Dermis lymphatic vessel endothelial cell (primary cell): ENCODE measurements at places on chromosomes 5 and 9. TPM values are rescaled to one million over a fixed set of nuclear protein-coding genes. Genes with fewer than 3 reads are reported as not detected.

IL11RA gene
- total RNA-seq: 3.1 and 4.6 TPM in 2 replicates

DMRT3 gene
- not detected in 2 replicates for total RNA-seq

CATSPER3 gene
- total RNA-seq: under 0.01 and 0.17 TPM in 2 replicates

HTR1A gene
- total RNA-seq: not detected in 2 replicates

KIAA0825 gene
- total RNA-seq: 1.2 and 3.4 TPM in 2 replicates

FOXD4 gene
- 0.11 and 0.17 TPM in 2 replicates for total RNA-seq

LVRN gene
- 0.09 and 0.22 TPM in 2 replicates for total RNA-seq

RNF208 gene
- total RNA-seq: 0.09 and 0.11 TPM in 2 replicates

BARX1 gene
- not detected in 2 replicates for total RNA-seq

RNF20 gene
- total RNA-seq: 21.3 and 31.2 TPM in 2 replicates

RGS7BP gene
- not detected in 2 replicates for total RNA-seq

IFNB1 gene
- not detected in 2 replicates for total RNA-seq

TRIM23 gene
- 24.9 and 32.6 TPM in 2 replicates for total RNA-seq

NDST1 gene
- total RNA-seq: 20.1 and 21.7 TPM in 2 replicates

WNK2 gene
- under 0.01 and 0.17 TPM in 2 replicates for total RNA-seq

PLAC8L1 gene
- not detected in 2 replicates for total RNA-seq

TEX48 gene
- total RNA-seq: not detected in 2 replicates

SEC61B gene
- total RNA-seq: 83.2 and 102 TPM in 2 replicates

PCDHA4 gene
- total RNA-seq: under 0.01 and 0.17 TPM in 2 replicates

NEUROG1 gene
- total RNA-seq: not detected in 2 replicates

DMRT2 gene
- not detected in 2 replicates for total RNA-seq
